ENCODE measurements at places on chromosomes 2 and 18.

DNA sequence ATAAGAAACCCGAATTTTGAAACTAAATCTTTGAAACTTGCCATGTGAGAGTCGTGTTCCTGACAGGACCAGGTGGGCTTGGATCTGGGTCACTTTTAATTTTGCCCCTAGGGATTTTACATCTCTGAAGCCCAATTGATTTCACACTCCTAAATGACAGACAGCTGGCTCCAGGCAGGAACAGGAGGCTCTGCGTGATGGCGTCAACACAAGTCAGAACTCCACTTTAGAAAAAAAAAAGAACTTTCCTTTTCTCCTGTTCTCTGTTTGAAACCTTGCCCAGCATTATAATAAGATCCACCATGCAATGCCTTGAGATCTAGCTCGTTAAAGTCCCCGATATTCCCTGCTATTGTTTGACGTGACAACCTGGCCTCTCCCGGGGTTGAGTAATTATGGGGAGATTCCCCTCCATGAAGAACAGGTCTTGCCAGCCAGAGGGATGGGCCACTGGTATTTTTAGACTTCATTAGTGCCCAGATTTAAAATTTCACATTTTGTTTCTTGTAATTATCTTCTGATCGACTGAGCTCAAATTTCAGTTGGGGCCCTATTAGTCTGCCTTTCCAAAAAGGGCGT is 260.3 kb downstream of the KLHL29 start:
- H3K27ac ChIP-seq, result no peak overlapping the region
- no peaks in the 10 kb centered on the region for H3K27me3 ChIP-seq
- no peak for DNase-seq
- H3K4me1 ChIP-seq, result no peaks in the 10 kb centered on the region

- no peak for DNase-seq
- H3K27me3 ChIP-seq, result no peaks in the 10 kb centered on the region
- H3K36me3 ChIP-seq, result no peaks in the 10 kb centered on the region
- H3K27ac ChIP-seq, result no peak overlapping the region
- H3K4me1 ChIP-seq, result no peaks in the 10 kb centered on the region
Measured at GRCh38 chr2:138522556-138522955, 21.0 kb downstream of the SPOPL start.

DNA sequence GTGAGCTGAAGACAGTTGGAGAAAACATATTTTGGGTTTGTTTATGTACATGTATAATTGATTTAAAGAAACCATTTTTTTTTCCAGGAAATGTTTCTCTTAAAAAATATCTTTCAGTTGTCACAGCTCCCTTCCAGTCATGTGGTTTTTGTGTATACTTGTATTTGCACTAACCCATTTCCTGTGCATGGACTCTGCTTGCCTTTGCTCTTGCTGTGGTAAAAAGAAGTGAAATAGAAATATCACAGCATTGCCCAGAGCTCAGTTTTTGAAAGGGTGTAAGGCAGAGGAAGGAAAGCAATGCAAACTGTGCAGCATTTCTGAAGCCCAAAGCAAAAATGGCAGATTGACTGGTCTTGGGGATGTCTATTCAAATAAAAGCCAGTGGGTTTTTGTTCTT is 10.4 kb upstream of the DOCK10 start:
- DNase-seq, result peak; percentile 22
- no peak overlapping the region for H3K4me3 ChIP-seq
- no peaks in the 10 kb centered on the region for H3K36me3 ChIP-seq
- H3K27ac ChIP-seq, result no peak overlapping the region
- no peaks in the 10 kb centered on the region for H3K27me3 ChIP-seq

GRCh38 chr2:33131111-33131510 is 184.4 kb downstream of the LTBP1 start:
- H3K4me1 ChIP-seq, result no peaks in the 10 kb centered on the region
- no peak for DNase-seq
- no peak overlapping the region for H3K27ac ChIP-seq

DNA sequence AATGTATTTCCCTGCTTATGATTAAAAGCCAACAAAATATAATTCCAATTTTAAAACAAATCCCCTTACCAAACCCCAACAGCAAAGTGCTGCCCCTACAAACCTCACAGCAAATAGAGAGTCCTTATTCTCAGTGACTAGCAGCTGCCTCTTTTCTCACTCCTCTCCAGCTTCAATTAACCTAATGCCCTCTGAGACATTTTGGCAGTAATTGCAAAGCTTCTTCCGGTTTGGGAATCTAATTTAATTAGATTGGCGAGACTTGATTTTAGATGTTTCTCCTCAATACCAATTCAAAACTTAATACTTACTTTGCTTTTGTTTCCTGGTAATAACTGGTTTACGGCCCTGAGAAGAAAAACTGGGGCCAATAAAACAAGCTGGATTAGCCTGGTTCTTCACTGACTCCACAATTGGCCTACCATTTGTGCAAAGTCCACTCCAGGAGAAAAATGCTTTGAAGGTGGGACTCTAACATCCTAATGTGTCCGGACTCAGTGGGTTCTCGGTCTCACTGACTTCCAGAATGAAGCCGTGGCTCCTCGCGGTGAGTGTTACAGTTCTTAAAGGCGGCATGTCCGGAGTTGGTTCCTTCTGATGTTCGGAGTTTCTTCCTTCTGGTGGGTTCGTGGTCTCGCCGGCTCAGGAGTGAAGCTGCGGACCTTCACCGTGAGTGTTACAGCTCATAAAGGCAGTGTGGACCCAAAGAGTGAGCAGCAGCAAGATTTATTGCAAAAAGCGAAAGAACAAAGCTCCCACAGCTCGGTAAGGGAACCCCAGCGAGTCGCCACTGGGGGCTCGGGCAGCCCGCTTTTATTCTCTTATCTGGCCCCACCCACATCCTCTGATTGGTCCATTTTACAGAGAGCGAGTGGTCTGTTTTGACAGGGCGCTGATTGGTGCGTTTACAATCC is 52.8 kb downstream of the SLC35F5 start:
- H3K4me3 ChIP-seq, result no peak overlapping the region
- DNase-seq, result no peak
- peaks cover 2% of the 10 kb centered on the region for H3K36me3 ChIP-seq
- no peak overlapping the region for H3K27ac ChIP-seq

DNA sequence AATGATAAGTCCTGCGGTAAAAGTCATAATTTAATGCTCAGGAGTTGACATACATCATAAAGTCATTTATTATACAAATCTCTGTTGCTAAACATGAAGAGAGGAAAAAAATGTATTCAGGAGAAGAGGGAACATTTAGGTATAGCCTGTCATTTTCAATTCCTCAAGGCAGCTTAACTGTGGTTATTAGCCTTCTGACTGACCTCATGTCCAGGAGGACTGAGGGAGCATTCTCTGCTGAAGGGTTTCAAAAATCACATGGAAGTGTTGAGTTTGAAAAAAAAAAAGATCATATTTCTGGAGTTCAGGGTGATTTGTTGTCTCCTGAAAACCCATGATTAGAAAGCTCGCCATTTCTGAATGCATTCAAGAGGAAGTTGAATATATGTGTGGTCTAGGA is 1371.1 kb upstream of the LRRTM1 start:
- no peak overlapping the region for H3K4me3 ChIP-seq
- H3K36me3 ChIP-seq, result no peaks in the 10 kb centered on the region
- no peak for DNase-seq
- no peaks in the 10 kb centered on the region for H3K4me1 ChIP-seq
- H3K27me3 ChIP-seq, result no peaks in the 10 kb centered on the region

- H3K27ac ChIP-seq, result no peak overlapping the region
- no peak for DNase-seq
- peaks cover 5% of the 10 kb centered on the region for H3K4me1 ChIP-seq
- H3K27me3 ChIP-seq, result no peaks in the 10 kb centered on the region
- H3K4me3 ChIP-seq, result no peak overlapping the region
Measured at GRCh38 chr18:48962994-48963561, 12.3 kb upstream of the SMAD7 start.

- peaks cover 14% of the 10 kb centered on the region for H3K4me1 ChIP-seq
- peak within 1 kb of the TSS; percentile 73 for H3K4me3 ChIP-seq
- no peak within 1 kb of the TSS for H3K27ac ChIP-seq
- DNase-seq, result peak; percentile 71
- no peaks in the 10 kb centered on the region for H3K36me3 ChIP-seq
Measured at GRCh38 chr18:35376742-35377695, at the start of gene ZNF396. TSS of gene ZNF396 (minus strand) at chr18:35377337. CDS start at chr18:35374292, 3,045 bp downstream.

- no peak for DNase-seq
- no peak overlapping the region for H3K4me3 ChIP-seq
- H3K4me1 ChIP-seq, result peaks cover 70% of the 10 kb centered on the region
- H3K27ac ChIP-seq, result peak overlapping the region; percentile 49
- no peaks in the 10 kb centered on the region for H3K36me3 ChIP-seq
Measured at GRCh38 chr2:101704816-101705578, 7.5 kb downstream of the MAP4K4 start.

DNA sequence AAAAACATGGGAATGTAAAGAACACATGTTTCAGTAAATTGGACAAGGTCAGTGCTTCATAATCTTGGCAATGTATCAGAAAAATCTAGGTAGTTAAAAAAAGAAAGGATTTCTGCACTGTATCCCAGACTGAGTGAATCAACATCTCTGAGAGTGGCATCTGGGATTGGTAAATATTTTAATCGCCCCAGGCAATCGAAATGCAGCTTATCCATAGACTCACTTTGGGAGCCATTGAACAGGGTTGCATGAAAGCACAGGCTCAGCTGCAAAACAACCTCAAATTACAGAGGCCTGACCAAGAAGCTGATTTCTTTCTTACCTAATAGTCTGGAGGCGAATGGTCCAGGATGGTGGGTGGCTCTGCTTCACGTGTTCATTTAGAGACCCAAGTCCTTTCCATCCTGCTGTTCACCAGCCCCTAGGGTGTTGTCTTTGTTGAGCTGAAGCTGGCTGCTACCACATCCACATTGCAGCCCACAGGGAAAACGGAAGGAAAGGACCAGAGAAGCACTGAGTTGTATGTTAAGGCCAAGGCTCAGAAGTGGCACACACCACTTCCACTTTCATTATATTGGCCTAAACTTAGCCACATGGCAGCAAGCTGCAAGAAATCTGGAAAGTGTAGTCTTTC is 59.0 kb downstream of the MOGAT1 start:
- no peak overlapping the region for H3K4me3 ChIP-seq
- H3K27me3 ChIP-seq, result peaks cover 10% of the 10 kb centered on the region
- no peaks in the 10 kb centered on the region for H3K4me1 ChIP-seq
- H3K36me3 ChIP-seq, result no peaks in the 10 kb centered on the region

DNA sequence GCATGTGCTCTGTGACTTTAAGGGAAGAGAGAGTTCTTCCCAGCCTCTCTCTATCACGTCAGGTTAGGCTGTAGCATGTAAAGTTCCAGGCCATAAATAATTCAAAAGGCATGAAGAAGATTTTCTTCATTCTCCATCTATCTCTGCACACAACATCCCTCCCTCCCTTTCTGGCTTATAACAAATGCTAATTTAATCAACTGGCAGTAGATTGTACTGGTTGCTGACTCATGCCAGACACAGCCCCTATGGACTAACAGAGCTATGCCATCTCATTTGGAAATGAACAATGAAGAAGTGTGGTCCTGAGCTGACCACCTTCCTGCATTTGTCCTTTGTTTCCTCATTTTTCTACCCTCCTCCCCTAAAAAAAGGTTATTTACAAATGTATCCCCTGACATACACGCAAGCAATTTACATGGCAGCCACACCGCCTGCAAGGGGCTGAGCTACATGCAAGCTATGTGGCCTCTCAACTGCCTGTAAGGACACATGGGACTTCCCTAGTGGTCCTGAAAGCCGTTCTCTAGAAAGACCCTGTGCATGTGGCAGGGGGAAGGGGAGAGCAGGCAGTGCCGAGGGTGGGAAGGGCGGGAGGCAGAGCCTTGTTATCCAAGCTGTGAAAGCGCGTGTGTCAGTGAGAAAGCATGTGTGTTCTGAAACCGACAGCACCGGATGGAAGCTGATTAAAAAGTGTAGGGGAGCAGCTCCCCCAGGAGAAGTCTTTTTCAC is 90.9 kb upstream of the KLF7 start:
- H3K4me3 ChIP-seq, result no peak overlapping the region
- no peaks in the 10 kb centered on the region for H3K36me3 ChIP-seq
- H3K27ac ChIP-seq, result no peak overlapping the region

- H3K4me3 ChIP-seq, result no peak overlapping the region
- no peak for DNase-seq
- H3K4me1 ChIP-seq, result peaks cover 3% of the 10 kb centered on the region
- H3K36me3 ChIP-seq, result no peaks in the 10 kb centered on the region
- H3K27ac ChIP-seq, result no peak overlapping the region
- H3K27me3 ChIP-seq, result peaks cover 30% of the 10 kb centered on the region
Measured at GRCh38 chr2:58427572-58428095, 186.5 kb upstream of the FANCL start.

- H3K4me1 ChIP-seq, result no peaks in the 10 kb centered on the region
Measured at GRCh38 chr2:150946831-150947230, 314.8 kb downstream of the RBM43 start.

DNA sequence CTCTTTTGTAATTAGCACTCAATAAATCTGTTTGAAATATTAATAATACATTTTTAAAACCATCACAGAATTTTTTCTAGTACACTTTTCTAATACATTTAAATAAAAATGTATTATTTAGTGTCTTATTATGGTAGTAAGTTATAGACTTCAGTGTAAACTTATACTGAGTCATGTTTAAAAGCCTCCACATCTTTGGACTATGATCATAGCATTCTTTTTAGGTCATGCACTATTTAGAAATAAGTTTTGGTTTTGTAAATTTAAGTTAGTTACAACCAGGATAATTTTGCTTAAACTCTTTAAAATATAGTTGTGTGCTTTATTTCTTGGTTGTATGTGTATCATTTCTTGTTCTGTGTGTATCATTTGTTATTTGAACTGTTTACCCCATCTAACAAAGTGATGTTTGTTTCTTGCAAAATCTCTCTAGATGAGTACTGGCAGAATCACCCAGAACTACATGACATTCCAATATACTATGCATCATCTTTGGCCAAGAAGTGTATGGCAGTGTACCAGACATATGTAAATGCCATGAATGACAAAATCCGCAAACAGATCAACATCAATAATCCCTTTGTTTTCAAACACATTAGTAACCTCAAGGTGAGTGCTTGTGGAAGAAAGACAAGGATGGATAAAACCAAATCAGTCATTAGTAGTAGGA is 16.7 kb downstream of the CPSF3 start:
- no peak overlapping the region for H3K27ac ChIP-seq
- no peak overlapping the region for H3K4me3 ChIP-seq
- peaks cover 40% of the 10 kb centered on the region for H3K36me3 ChIP-seq
- DNase-seq, result no peak

GRCh38 chr2:96665083-96665569 is 22.6 kb downstream of the FER1L5 start:
- no peak overlapping the region for H3K27ac ChIP-seq
- H3K27me3 ChIP-seq, result no peaks in the 10 kb centered on the region

DNA sequence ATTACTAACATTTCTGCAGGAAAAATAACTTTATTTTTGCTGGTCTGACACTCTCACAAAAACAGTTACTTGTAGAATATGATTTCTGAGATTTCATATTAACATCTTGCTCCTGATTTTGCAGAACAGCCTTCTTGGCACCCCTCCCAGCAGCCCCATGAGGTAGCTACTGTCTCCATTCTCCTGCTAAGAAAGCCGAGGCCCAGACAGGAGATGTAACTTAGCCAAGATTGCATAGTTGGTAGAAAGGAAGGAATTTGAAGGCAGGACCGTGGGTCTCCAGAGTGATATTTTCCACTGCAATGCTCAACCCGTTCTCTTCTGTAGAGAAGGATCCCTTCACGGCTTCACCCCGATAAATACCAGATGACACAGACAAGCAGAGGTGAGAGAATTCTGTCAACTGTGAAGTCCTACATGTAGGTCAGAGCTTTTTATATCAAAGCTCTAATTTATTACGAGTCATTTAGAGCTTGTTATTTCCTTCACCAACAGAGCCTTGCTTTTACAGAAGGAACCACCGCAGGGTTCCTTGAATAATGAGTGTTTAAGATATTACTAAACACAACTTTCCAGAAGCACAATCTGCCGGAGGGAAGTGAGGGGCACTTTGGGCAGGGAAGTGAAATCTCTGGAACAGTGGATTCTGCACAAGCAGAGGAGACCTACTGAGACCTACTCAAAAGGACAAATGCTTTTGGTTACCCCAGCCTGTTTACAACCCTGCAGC is 48.0 kb upstream of the MYCN start:
- no peak overlapping the region for H3K4me3 ChIP-seq
- H3K36me3 ChIP-seq, result no peaks in the 10 kb centered on the region
- DNase-seq, result no peak
